ENCODE measurements at places on chromosomes 1 and 21.
A peak's percentile ranks its signal among the peaks of the same experiment; 100 is the strongest.

DNA sequence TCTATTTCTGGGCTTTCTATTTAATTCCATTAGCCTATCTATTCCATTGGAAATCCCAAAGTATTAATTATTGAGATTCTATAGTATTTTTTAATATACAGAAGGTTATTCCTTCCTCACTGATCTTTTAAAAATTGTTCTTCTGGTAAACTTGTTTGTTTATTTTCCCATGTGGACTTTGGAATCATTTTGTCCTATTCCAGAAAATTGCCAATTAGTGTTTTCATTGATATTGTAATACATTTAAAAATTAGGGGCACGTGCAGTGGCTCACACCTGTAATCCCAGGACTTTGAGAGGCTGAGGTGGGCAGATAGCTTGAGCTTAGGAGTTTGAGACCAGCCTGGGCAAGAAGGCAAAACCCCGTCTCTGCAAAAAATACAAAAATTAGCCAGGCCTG lies 8.4 kb upstream of the TLCD4 start:
- DNase-seq: no peak

DNA sequence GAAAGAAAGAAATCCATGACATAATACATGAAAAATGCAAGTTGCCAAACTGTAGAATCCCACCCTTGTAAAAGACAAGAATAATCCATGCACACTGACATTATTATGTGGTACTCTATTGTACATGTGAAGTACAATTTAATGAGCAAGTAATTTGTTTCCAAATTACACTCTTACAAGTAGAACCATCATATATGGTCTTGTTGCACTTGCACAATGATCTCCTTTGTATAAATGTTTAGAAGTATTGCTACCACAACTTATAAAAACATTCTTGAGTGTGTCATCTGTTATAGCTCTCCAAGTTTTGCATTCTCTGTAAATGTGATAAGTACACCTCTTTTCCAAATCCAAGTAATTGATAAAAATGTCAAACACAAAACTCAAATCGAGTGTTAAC lies 29.1 kb upstream of the ZNF281 start:
- DNase-seq: peak; percentile 77

GRCh38 chr1:170356585-170356984 lies 175.4 kb upstream of the GORAB start:
- no peak for DNase-seq

DNA sequence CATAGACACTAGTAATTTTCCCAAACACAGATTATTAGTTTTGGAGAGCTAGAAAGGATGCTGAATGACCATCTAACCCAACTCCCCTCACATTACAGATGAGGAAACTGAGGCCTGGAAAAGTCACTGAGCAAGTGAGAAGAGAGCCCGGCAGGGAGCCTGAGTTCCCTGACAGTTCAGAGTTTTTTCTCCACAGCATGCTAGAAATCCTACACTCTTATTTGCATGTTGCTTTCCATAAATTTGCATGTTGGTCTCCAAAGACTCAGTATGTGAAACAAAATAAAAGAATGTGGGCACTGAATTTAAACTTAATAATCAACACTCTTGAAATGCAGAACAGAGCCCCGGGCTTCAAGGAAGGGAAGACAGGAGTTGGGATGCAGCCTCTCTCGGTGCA lies 132.3 kb downstream of the CCDC185 start:
- no peak for DNase-seq

Data from EH (cell line).